EH (cell line): ENCODE measurements at places on chromosomes 5 and 9.

DNA sequence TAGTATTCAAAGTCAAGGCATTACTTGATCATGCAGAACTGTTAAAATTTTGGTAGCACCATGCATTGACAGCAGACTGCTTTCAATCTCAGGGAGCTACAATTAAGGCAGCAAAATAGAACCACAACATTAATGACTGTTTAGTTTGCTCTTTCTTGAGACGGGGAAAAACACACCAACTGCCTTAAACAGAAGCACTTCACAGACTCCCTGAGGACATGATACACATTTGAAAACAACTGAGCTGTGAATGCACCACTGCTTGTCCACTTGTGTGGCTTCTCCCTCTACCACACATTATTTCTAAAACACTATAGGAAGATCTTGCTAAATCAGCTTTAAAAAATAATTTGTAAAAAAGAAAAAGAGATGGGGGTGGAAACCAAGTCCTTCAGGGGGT, 79.6 kb upstream of the MAST4 start:
- DNase-seq: no peak

- no peak for DNase-seq
These were observed 59.7 kb downstream of the ATP10B start for GRCh38 chr5:160792281-160792680.

DNA sequence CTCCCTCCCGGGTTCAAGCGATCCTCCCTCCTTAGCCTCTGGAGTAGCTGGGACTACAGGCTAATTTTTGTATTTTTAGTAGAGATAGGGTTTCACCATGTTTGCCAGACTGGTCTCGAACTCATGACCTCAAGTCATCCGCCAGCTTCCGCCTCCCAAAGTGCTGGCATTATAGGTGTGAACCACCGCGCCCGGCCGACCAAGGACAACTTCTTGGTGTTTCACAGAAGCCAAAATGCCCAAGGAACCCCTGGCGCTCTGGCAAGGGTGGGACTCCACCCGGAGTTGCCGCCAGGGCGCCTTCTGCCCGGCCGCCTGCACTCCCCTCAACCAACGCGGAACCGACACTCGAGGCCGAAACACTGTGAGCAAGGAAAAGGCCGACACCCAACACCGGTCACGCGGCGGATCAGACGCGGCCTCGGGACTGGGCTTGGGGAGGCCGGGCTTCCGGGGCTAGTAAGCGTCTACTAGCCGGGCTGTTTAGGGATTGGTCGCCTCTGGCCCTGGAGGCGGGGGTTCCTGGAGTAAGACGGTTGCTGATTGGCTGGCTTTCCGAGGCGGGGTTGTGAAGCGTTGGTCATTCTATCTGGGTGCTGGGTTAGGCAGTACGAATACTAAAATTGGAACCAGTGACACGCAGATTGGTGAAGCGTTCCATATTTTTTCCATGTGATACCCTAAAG, 7.7 kb upstream of the CFAP157 start:
- peak; percentile 97 for DNase-seq

DNA sequence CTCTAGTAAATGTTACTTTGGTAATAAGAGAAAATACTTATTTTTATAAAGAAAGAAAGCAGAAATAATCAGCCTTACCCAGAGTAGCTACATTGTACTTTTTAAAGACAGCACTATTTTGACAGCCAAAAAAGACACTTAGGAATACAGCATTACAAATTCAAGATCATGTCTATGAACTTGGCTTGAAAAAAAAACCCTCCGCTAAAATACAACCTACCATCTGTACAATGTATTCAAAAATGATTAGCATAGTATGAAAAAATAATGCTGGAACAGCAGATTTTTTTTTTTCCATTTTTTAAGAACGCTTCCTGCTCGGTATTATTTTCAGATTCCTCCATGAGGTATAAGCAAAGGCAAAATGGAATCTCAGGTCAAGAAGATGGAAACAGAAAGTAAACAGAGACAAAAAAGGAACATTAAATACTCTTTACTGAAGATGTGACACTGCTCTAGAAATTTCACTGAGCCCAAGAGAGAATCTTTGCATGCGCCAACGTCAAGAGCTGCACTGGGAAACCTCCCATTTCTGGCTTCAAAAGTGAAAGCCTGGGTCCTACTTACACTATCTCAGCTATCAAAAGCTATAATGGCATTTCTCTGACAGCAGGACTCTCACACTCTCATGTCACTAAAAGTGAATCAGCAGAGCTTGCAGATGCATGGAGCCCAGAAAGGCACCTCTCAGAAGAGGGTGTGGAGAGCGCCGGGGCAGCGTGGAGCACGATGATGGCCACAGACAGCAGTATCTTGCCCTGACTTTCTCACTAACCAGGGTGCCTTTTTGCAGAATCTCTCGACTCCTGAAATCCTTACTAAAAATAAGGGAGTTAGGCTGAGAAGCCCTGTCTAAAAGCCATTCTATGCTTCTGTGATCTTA, 167.4 kb downstream of the ELAVL2 start:
- DNase-seq: no peak
